Natural killer cell (primary cell): ENCODE measurements at places on chromosomes 4 and X.

DNA sequence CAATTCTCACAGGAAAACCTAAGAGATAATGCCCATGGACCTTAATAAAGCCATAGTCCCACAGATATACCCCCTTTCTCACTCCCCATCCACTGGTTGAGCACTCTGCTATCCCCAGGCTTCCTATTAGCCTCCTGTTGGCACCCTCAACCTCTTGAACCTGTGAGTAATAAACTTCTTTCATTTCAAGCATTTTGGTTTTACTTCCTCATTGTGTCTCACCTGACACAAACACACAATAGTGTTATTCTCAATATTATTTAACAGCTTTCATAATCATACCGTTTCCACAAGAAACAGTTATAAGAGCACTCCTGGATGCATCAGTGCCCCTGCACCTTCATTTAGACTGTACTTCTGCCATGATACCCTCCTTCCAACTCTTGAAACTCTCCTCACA, 56.8 kb downstream of the TRPC5 start:
- no peak for DNase-seq

DNA sequence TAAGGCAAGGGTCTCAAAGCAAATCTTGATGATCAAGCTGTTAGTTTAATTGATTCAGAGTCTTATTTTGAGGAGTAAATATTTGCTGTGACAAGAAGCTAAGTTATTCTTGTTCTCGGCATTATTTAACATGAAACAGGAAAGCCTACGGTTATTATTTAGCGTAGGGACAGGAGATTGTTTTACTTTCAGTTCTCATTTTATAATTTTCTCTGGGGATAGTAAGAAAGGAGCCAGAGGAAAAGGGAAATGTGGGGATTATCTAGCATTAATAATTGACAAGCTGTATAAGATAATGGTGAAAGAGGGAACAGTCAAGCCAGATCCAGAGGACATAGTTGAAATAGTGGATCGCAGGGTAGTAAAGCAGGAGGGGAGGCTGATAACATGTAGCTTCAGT, 39.7 kb upstream of the PARM1 start:
- no peak for DNase-seq

- no peak for DNase-seq
These were observed 752.5 kb upstream of the PCDH10 start for GRCh38 chr4:132396636-132397035.

GRCh38 chrX:10083809-10084208, 73.0 kb upstream of the CLCN4 start:
- DNase-seq, result no peak

- no peak for DNase-seq
These were observed 90.2 kb upstream of the UNC5C start for GRCh38 chr4:95638920-95639501.

GRCh38 chr4:16110661-16111290, 27.0 kb upstream of the PROM1 start:
- DNase-seq, result no peak

GRCh38 chrX:150899191-150899757, 806 bp upstream of the CD99L2 start:
- peak; percentile 56 for DNase-seq

DNA sequence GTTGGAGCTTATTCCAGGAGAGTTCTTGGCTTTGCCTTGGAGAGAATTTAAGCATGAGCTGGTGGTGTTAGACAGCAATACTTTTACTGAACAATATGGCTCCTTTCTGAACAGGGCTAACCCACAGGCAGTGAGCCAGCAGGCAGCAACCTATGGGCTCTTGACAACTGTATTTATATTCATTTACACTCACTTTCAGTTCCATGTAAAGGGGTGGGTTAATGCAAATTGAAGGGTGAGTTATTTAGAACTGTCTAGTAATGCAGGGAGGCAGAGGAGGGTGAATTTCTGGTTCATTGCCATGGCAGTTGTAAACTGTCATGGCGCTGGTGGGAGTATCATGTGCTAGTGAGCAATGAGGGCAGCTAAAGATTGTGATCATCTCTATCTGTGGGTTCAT, 15.7 kb downstream of the FOXR2 start:
- no peak for DNase-seq

- no peak for DNase-seq
These were observed 114.5 kb upstream of the ACSL4 start for GRCh38 chrX:109847257-109848187.

DNA sequence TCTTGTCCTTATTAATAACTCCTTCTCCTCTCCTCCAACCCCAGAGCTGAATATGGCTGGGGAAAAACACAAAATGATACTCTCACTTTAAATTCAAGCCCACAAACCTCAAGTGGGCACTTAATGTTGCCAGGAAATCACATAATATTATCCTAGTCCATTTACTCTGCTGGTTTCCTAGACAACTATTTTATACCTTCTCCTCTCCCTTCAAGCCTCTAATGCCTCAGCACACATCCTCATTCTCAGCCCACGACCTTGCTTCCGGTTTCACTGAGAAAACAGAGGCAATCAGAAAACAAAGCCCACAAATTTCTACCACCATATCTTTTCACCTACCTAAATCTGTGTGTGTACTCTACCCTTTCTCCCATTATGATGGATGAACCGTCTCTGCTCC, 12.1 kb upstream of the CLCN5 start:
- DNase-seq, result peak; percentile 17

DNA sequence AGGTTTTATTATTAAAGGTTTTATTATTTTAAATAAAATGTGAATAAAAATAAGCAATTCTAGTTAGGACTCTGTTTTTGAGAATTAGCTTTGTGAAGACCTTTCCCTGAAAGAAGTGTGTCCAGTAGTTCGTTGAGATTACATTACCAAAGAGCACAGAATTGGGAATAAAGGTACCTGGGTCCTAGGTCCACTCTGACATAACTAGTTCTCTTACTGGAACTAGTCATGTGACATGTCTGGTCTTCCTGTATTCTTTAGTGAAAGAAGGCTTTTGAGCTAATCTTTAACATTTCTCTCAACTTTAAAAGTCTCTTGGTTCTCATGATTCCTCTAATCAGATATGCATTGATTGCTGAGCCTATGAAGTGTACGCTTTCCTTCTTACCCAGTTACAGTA, 292.0 kb upstream of the SMIM31 start:
- no peak for DNase-seq

- DNase-seq, result no peak
These were observed 25.8 kb upstream of the AMELX start for GRCh38 chrX:11267425-11267824.

GRCh38 chr4:16224264-16225166, 1.8 kb downstream of the TAPT1 start:
- peak; percentile 43 for DNase-seq

GRCh38 chr4:185587427-185588161, 52.3 kb upstream of the PDLIM3 start:
- DNase-seq, result peak; percentile 36

- DNase-seq, result no peak
These were observed 74.2 kb downstream of the ADGRL3 start for GRCh38 chr4:61274286-61274685.

GRCh38 chr4:134722306-134722705, 520.7 kb upstream of the PABPC4L start:
- no peak for DNase-seq

DNA sequence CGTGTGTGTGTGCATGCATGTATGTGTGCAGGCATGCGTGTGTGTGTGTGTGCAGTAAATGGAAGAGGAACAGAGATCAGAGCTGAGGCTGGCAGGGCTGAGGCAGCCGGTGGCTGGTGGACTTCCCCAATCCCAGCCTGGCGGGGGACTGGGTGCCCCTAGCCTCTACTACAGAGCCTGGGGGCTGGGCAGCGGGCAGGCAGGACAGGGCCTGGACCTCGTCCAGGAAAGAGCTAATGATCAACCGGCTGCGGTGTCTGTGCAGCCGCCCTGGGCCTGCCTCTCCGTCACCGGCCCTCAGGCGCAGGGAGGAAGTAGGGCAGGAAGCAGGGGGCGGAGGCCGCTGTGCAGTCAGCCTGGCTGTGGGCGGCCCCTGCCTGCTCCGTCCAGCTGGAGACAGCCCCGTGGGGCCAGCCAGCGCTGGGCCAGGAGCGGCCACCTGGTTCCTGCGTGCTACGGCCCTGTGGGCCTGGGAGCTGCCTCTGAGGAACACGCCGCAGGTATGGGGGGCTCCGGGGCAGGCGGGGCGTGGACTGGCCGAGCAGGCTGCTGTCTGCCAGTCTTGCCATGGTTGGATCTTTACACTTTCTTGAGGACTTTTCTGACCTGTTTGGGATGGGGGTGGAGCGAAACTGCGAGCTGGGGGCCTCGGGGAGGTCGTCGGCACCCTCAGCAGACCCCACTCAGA, at the start of gene SH3TC1:
SH3TC1 (plus strand) TSS at position 385 of the 688 bp plus-strand sequence. CDS start 5,905 bp downstream, outside the sequence.
- DNase-seq, result peak; percentile 75

DNA sequence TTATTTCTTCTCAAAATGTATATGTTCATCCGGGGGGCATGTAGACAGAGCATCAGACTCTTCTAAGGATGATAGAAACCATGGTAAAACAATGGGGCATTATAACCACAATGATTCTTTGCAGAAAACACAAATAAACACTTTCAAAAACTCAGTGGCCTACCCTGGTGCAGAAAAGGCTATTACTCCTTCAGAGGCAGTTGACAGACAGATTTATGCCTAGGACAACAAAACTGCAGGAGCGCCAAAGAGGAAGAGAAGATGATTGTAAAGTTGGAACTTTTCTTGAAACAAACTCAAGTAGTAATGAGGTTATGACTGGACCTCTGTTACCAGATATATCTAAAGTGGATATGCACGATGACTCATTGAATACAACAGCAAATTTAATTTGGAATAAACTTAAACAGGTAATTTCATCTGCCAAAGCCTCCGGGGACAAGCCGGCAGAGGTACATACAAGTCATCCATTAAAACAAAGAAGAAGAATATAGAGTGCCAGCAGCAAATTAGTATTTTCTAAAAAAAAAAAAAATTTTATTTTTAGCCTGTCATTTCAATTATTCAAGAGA, 1068.4 kb upstream of the INTU start:
- DNase-seq, result no peak

- no peak for DNase-seq
These were observed 540 bp upstream of the HADH start for GRCh38 chr4:107989162-107989536.

GRCh38 chr4:107094976-107095375, 58.9 kb upstream of the DKK2 start:
- no peak for DNase-seq

- DNase-seq, result no peak
These were observed 191.9 kb upstream of the STK26 start for GRCh38 chrX:131831185-131831520.

- DNase-seq, result no peak
These were observed 363.3 kb upstream of the MAGEB2 start for GRCh38 chrX:29851857-29852605.

DNA sequence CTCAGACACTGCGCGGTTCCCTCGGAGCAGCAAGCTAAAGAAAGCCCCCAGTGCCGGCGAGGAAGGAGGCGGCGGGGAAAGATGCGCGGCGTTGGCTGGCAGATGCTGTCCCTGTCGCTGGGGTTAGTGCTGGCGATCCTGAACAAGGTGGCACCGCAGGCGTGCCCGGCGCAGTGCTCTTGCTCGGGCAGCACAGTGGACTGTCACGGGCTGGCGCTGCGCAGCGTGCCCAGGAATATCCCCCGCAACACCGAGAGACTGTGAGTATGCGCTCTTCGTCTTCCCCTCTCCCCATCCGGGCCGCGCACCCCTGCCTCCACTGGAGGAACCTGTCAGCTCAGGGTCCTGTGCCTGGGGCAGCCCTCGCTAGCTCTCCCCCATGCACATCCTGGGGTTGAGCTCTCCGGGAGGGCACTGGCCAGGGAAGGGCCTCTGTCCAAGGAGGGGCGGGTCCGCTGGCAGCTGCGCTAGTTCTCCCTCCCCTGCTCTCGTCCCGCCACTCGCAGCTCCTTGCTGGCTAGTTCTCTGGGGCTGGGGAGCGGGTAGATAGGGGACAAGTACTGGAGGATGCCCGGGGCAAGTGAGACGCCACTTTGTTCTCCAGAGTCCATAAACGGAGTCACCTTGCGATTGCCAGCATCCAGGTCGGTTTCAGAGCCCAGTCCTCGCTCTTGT, 2.2 kb downstream of the SLIT2 start:
- no peak for DNase-seq

DNA sequence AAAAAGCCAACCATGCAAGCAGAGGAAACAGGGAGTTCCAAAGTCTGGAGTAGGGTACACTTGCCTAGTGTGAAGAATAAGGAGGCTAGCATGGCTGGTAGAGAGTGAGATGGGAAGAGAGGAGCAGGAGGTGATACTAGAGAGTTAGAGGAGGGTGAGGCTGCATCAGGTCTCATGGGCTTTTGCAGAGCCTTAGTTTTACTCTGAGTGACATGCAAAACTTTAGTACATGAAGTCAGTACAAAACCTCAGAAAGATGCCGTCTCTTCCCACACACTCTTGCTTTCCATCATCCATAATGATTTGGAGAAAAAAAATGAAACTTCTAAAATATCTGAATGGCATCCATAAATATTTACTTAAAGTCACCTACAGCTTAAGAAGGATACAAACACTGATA, 5.0 kb downstream of the OPRPN start:
- no peak for DNase-seq

DNA sequence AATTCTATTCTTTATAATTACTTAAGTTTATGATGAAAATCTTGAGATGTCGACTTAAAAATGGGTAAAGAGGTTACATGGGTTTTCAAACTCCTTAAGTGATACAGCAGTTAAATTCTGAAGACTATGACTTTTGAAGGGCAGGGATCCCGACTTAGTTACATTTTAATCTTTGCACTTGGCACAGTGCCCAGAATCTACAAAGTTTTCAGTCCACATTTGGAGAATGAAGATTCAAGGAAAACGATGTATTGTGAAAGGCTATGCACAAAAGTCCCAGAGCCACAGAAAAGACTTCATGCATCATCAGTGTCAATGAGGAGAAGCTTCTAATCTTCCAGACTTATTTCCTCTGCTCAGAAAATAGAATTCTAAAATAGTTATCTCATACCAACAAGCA, 36.3 kb upstream of the GRPR start:
- DNase-seq, result no peak

DNA sequence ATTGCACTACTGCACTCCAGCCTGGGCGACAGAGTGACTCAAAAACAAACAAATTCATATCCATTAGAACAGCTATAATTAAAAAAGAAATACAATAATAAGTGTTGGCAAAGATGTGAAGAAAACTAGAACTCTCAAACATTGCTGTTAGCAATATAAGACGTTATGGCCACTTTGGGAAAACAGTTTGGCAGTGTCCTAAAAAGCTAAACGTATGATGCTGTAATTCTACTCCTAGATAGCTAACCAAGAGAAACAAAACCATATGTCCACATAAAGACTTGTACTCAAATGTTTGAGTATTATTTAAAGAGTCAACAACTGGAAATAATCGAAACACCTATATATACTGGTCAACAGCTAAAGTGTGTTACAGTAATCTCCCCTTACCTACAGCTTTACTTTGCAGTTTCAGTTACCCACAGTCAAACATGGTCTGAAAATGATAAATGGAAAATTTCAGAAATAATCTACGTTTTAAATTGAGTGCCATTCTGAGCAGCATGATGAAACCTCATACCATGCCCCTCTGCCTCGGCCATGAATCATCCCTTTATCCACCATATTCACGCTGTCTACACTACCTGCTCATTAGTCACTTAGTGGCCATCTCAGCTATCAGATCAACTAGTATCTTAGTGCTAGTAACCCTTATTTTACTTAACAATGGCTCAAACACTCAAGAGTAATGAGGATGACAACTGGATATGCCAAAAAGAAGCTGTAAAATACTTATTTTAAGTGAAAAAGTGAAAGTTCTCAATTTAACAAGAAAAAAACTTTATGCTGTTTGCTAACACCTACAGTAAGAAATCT, 4.9 kb downstream of the ELF2 start:
- DNase-seq, result no peak
